Liver (tissue), 10 donors: ENCODE measurements at places on chromosomes 5 and 9. TPM values are rescaled to one million over a fixed set of nuclear protein-coding genes. Genes with fewer than 3 reads are reported as not detected.

- no peaks in the 10 kb centered on the region for H3K4me1 ChIP-seq
- no peak for DNase-seq
Measured at GRCh38 chr5:14745188-14745563, 80.7 kb downstream of the OTULIN start.

DNA sequence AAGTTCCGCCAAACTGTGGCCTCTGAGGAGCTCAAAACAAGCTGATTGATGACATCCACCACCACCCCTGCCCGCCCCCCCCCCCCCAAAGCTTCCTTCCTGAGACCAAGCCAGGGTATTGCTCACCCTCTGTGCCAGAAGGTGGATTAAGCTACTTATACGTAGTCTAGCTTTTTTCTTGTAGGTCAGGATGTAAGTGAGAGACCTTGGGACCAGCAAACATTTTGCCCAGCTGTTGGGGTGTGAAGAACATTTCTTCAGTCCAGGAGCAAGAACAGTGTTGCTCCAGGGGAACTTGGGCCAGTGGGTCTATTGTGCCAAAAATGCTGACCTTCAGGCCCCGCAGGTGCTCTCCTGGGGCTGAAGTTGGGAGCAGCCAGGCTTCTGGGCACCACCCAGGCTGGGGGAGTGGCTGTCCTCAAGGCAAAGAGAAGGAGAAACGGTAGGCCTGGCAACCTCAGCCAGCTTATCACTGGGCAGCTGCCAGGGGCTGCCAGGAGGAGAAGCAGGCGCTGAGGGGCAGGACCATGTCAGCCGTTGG lies 18.0 kb downstream of the NEURL1B start:
- H3K36me3 ChIP-seq, result no peaks in the 10 kb centered on the region
- H3K27me3 ChIP-seq, result no peaks in the 10 kb centered on the region
- DNase-seq, result no peak
- peaks cover 26% of the 10 kb centered on the region for H3K4me1 ChIP-seq
- peak overlapping the region; percentile 43 for H3K27ac ChIP-seq

GRCh38 chr5:141605523-141606277 lies 13.1 kb downstream of the DIAPH1 start:
- no peaks in the 10 kb centered on the region for H3K36me3 ChIP-seq
- no peak overlapping the region for H3K4me3 ChIP-seq
- H3K27ac ChIP-seq, result peak overlapping the region; percentile 20
- H3K27me3 ChIP-seq, result no peaks in the 10 kb centered on the region
- DNase-seq, result no peak

DNA sequence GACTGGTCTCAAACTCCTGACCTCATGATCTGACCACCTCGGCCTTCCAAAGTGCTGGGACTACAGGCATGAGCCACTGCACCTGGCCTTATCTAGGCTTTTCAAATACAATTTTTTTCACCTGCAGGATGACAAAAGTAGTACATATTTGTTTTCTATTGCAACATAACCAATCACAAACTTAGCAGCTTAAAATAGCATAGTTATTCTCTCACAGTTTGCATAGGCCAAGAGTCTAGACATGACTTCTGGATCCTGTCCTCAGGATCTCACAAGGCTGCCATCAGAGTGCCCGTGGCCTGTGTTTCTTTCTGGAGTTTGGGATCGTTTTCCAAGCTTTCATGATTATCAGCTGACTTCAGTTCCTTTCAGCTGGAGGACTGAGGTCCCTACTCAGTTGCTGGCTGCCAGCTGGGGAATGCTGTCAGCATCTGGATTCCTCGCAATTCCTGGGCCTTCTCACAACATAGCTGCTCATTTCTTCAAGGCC lies 348.9 kb downstream of the ARHGEF28 start:
- no peak overlapping the region for H3K27ac ChIP-seq
- H3K36me3 ChIP-seq, result no peaks in the 10 kb centered on the region
- H3K4me3 ChIP-seq, result no peak overlapping the region
- DNase-seq, result no peak

GRCh38 chr5:139075066-139076050 lies 122.8 kb downstream of the SIL1 start:
- peaks cover 13% of the 10 kb centered on the region for H3K4me1 ChIP-seq
- DNase-seq, result no peak
- peak overlapping the region; percentile 44 for H3K4me3 ChIP-seq

DNA sequence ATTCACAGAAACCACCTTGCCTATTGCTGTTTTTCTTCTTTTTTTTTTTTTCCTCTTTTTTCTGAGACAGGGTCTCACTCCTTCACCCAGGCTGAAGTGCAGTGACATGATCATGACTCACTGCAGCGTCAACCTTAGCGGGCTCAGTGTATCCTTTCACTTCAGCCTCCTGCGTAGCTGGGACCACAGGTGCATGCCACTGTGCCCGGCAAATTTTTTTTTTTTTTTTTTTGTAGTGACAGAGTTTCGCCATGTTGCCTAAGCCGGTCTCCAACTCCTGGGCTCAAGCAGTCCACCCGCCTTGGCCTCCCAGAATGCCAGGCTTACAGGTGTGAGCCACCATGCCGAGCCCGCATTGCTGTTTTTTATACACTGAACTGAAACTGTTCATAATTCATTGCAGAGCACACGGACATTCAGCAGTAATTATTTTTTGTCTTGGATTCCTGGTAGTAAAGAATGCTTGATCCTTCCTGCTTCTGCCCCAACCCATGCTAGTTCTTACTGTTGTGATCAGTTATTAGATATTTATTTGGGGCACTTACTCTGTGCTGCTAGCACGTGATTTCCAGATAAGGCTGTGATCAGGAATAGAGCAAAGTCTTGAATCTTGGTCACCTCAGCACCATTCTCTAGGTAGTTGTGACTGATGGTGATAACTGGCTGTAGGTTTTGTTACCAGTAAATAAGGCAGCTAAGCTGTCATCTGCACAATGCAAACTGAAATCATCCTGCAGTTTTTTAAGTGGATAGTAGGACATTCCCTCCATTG lies 14.0 kb downstream of the MAP3K1 start:
- no peak overlapping the region for H3K4me3 ChIP-seq
- no peaks in the 10 kb centered on the region for H3K27me3 ChIP-seq
- no peak overlapping the region for H3K27ac ChIP-seq
- H3K4me1 ChIP-seq, result peaks cover 8% of the 10 kb centered on the region
- DNase-seq, result no peak

DNA sequence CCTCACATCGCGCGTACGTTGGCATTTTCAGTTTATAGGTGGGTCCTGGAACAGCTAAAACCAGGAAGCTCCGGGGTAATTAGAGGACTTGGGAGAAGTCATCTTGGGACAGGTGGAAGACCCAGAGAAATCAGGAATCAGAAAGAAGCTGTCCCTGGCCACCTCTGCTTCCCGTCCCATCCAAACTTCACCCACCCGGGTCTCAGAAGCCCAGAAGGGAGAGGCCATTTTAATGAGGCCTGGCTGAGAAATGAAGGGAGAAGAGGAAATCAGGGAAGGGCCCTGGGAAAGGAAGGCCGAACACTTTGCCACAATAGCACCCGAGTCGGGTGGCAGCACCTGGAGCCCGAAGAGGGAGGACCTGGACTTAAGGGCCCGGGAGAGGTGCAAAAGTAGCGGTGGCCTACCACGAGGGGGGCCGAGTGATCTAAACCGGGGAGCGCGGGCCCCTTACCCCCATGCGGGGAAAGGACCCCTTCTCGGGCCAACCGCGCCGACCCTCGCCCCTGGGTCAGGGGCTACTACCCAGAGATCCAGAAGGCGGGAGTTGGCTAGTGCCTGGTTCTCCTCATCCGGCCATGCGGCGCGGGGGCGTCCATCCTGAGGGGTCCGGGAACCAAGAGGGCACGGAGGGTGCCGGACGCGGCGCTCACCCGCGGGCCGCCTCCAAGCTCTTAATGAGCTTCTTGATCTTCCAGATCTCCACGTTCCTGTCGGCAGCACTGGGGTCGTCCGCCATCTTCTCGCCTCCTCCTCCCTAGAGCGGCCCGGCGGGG lies 668 bp downstream of the ETF1 start:
- DNase-seq, result peak; percentile 38
- peak overlapping the region; percentile 90 for H3K4me3 ChIP-seq
- peak overlapping the region; percentile 97 for H3K27ac ChIP-seq

DNA sequence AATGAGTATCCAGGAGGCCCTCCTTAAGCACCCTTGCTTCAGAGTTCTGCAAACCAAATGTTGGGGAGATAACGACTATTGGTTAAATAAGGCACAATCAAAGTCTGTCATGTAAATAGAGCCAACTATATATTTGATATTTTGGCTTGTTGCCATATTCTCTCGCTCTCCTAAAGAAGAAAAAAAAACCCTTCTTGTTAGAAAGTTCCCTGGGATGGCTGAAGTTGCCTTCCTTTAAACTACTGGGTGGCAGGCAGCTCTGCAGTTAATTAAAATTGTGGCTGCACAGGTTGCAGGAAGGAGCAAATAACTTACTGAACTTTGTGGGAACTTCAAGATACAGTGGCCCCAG lies 227.0 kb upstream of the ANKRD55 start:
- no peaks in the 10 kb centered on the region for H3K27me3 ChIP-seq
- no peaks in the 10 kb centered on the region for H3K36me3 ChIP-seq
- H3K27ac ChIP-seq, result no peak overlapping the region
- H3K4me1 ChIP-seq, result no peaks in the 10 kb centered on the region
- H3K4me3 ChIP-seq, result no peak overlapping the region

GRCh38 chr9:129653823-129654553 lies 11.5 kb upstream of the PRRX2 start:
- no peaks in the 10 kb centered on the region for H3K4me1 ChIP-seq
- no peak for DNase-seq
- H3K4me3 ChIP-seq, result no peak overlapping the region
- H3K27me3 ChIP-seq, result no peaks in the 10 kb centered on the region

DNA sequence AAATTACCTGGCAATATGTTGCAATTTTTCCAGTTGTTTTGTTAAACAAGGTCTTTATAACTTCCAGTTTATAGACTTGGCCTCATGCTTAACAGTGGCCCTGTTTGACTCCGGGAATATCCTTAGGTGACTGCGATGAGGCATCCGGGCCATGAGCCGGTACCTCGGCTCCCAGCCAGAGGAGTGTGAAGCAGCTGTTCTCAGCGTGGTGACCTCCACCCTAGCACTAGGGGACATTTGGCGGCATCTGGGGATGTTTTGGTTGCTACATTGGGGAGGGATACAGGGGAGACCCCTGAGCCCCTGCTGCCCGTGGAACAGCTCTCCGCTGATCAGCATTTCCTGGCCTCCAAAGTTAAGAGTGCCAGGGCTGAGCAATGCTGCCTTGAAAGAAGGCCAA lies 533.4 kb downstream of the IRX1 start:
- no peak for DNase-seq
- H3K4me1 ChIP-seq, result no peaks in the 10 kb centered on the region
- no peak overlapping the region for H3K27ac ChIP-seq
- no peaks in the 10 kb centered on the region for H3K27me3 ChIP-seq

Gene ENC1
- total RNA-seq, result 34.4 TPM

Gene FAXDC2
- total RNA-seq, result 73.0 TPM

Gene PCDHAC2
- total RNA-seq, result 0.93 TPM

Gene KLF9
- total RNA-seq, result 2.2 TPM

Gene NOL8
- total RNA-seq, result 10.3 TPM

Gene CDX1
- total RNA-seq, result not detected
